Transverse colon (tissue), 4 donors: ENCODE measurements at places on chromosomes 2 and 18.

DNA sequence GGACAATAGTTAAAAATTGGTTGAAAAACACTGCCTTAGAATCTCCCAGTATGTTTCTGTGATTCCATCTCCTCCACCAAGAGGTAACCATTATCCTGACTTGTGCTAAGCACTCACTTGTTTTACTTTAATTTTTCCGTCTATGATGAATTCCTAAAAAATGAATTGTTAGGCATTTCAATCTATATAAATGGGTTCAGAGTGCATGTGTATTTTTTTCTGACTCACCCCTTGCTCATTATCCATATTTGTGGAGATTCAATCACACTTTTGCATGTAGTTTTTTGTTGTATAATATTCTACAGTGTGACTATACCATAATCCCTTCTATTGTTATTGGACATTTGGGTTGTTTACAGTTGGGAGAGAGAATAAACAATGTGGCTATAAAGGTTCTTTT is 1.3 kb downstream of the NDUFB3 start:
- DNase-seq, result no peak

- no peak for DNase-seq
These were observed 25.6 kb upstream of the GTF2A1L start for GRCh38 chr2:48592067-48592466.

DNA sequence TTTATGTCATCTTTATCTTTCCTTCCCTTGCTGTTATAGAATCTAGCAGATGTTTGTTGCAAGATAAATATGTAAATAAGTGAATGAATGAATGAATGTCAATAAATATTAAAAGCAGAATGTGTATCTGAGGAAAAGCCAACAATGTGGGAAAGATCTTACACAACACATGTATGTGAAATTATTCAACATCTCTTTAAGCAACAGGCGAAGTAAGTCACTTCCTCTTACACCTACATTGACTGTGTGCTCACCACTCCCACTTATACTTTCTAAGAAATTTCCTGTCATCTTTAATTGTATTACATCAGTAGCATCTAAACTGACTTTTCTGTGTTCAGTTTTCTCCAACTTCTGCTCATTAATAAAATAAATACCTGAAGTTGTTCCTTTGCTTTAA is 43.0 kb downstream of the RAD51AP2 start:
- DNase-seq, result no peak

GRCh38 chr2:73253901-73254300 is 19.8 kb downstream of the CCT7 start:
- no peak for DNase-seq

DNA sequence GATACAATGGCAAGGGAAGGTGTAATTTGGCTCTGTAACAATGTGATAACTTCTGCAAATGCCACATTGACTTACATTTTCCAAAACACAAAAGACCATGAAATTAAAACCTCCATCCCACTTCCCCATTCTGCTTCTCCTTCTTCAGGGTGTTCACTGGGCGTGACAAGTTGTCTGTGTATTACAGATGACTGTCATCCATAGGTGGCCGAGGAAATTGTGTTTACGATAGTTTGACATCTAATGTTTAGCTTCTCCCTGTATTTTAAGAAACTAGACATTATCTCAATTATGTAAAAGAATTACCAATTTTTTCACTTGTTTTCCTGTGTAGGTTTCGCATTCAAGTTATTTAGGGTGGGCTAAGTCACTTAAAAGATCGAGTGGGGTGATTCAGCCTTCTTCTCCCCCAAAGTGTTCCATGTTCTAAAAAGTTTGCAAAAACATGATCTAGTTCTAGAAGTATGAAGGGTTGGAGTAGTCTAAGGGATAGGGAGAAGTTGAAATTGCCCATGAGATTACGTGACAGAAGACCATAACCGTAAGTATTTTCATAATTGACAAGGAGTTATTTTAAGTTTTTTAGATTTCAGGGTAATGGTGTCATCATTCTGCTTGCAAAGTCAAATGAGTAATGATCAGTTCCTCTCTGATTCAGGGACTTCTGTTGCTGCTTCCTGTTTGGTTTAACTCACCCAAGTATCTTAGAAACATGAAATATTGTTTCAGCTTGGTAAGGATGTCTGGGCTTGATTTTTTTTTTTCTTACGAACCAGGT is 25.2 kb upstream of the CYTIP start:
- no peak for DNase-seq

DNA sequence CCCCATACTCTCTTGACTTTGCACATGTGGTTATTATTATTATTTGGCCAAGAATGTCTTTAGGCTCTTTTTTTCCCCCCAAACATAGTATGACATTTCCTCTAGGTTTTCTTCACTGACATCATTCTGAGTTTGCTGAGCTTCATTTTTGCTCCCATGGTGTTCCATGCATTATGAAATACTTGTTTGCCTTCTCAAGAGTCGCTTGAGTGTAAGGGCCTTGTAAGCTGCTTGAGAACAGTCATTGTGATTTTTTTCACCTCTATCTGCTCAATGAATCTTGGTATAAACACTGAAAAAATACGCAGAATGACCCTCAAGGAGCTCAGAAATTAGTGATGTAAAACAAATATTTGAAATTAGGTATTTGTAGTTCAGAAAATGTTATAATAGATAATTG is 688.9 kb downstream of the CNTNAP5 start:
- no peak for DNase-seq

- DNase-seq, result peak; percentile 82
These were observed 28.1 kb upstream of the SATB2 start for GRCh38 chr2:199485732-199486335.

DNA sequence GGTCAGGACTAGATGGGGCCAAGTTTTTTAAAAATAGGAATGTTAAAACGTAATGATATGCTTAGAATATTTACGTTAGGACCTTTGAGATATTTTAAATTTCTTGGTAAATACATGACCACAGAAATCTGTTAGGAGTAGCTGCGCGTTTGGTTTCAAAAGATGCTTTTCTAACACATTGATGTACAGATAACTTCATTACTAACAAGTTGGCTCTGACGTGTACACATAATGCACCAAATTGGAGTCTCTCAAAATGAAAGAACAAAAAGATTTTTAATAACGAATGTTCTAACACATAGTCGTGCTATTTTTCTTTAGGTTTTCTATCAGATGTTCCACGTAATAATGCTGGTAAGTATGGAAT is 608 bp downstream of the PHOSPHO2 start:
- no peak for DNase-seq

DNA sequence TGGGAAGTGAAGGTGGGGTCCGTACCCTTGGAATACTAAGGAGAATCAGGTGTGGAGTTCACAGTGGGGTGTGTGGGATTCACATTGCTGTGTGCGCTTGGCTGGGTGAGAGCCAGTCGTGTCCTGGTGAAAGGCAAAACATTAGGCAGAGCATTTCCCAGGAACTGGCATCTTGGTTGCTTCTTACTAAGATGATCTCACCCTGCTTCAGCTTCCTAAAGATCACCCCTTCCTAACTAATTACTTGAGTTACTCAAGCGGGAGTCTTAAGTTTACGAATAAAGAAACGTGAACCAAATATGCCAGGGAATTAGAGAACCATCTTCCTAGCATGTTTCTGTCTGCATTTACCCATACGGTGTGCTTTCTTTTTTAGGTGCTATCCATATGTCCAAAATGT is 122.9 kb downstream of the NCK2 start:
- DNase-seq, result no peak

DNA sequence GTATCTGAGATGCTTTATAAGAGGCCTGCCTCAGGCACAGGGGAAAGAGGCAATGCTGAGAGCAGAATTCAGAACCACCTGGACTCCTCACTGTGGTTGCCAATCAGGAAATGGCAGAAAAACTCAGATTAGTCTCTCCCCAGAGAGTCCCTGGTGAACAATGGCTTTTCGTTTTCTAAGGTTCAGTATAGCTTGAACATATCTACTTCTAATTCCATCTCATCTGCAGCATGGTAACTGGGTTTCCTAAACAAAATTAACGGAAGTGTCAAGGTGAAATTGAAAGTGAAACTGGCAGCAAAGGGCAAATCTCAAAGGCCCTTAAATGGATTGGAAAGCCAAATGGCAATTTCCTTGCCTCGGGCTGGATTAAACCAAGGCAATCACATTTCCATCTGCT is 480.2 kb upstream of the ACVR2A start:
- DNase-seq, result no peak
